ENCODE measurements at places on chromosomes 7 and 10.

GRCh38 chr7:1592299-1592871, 22.6 kb upstream of the PSMG3 start:
- DNase-seq: no peak

DNA sequence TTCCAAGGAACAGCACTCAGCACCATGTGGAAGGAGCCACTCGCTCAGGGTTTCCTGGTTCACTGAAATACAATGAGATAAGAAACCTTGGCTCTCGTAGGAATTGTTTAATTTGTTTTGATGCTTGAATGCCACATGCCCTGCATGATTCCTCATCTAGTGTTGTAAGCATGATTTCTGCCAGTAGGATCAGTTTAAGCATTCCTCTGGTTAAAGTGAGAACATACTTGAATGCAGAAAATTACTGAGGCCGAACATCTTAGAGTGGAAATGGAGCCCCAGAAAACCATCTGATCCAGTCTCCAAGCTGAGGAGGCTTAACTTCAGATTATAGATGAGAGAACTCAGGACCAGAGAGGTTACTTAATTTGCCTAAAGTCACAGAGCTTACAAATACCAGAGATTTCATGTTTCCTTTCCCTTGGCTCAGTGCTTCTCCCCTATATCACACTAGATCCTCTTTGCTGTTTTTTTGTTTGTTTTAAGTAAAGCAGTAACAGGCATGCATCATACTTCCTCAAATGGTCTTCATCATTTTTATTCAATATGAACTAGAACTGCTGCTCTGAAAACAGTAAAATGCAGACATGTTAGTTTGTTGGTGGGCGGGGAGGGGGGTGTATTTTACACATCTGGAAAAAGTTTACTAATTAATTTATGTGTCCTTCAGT, 125.1 kb downstream of the ADAM12 start:
- DNase-seq: no peak

- no peak for DNase-seq
Measured at GRCh38 chr10:30968711-30969110, 63.0 kb downstream of the ZNF438 start.

- no peak for DNase-seq
Measured at GRCh38 chr10:112766636-112767035, 183.4 kb upstream of the TCF7L2 start.

GRCh38 chr7:2566348-2566889, 7.6 kb downstream of the IQCE start:
- DNase-seq: no peak

GRCh38 chr10:106997721-106998120, 166.8 kb downstream of the SORCS1 start:
- DNase-seq: no peak

DNA sequence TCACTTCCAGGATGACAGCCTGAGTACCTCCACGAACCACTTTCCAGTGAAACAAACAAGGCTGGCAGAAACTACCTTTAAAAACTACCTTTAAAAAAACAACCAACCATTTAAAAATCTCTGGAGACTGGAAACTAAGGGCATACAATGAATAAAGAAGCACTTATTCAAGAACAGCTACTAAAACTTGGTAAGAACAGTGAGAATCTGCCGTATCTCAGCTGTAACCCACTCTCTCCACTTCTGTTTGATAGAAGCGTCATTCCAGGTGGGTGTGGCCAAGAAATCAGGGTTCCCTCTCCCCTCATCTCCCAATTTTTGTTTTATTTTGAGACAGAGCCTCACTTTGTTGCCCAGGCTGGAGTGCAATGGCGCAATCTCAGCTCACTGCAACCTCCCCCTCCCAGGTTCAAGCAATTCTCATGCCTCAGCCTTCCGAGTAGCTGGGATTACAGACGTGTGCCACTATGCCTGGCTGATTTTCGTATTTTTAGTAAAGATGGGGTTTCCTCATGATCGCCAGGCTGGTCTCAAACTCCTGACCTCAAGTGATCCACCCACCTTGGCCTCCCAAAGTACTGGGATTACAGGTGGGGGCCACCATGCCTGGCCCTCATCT, 158.8 kb upstream of the CHST15 start:
- DNase-seq: no peak

DNA sequence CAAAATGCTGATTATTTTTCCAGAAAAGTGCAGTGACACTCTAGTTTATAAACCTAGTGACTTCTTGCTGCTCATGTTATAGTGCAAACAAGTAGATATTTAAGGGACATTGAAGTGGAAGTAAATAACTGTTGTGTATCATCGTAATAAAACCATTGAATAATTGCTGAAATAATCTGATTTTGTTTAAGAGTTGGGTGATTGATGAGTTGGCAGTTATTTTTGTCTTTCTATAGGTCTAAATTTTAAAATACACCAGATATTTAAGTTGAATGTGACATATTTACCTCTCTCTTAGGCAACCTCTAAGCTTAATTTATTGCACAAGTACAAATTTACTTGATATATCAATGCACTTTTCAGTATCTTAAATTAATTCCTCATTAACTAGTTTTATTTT, 192.9 kb downstream of the TSPAN12 start:
- DNase-seq: no peak
